NCI-H774 (cell line): ENCODE measurements at places on chromosomes 5 and 9.
A peak's percentile ranks its signal among the peaks of the same experiment; 100 is the strongest.

GRCh38 chr5:17432569-17432968 lies 65.5 kb upstream of the TAF11L2 start:
- no peak for DNase-seq

DNA sequence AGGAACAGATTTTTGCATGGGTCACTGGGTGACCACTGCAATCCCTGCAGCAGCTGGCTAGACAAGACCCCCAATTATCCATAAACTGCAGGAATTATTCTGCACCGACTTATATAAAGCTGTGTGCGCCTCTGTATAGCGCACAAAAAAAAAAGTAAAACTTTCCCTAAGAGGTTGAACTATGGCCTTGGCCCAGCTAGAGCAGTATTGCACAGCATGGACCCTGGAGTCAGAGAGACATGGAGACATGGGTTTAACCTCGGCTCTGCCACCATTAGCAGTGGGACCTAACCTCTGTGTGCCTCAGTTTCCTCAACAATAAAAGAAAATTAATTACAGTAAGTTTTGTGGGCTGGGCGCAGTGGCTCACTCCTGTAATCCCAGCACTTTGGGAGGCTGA lies 17.1 kb upstream of the GRPEL2 start:
- DNase-seq = no peak

- DNase-seq = no peak
Observed at GRCh38 chr5:95856501-95856981, 34.0 kb upstream of the GLRX start.

DNA sequence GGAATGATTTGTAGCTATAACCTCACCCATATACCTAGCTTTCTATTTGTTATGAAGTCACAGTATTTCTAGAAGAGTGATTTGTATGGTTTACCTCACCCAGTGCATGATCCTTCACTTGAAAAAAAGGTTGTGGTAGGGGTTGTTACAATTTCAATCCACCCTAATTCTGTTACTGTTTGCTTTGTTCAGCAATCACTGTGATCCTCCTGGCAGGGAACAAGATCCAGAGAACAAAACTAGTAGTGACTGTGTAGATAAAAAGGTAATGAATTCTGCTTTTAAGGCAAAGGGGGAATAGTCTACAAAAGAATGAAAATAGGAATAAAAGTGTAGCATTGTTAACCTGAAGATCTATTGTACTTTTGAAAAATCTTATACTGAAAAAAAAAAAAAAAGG lies 191.3 kb upstream of the SH3GL2 start:
- DNase-seq = peak; percentile 7

GRCh38 chr5:173643964-173644363 lies 27.5 kb upstream of the BOD1 start:
- peak; percentile 50 for DNase-seq

GRCh38 chr5:83864652-83865051 lies 144.0 kb upstream of the HAPLN1 start:
- DNase-seq = no peak
